ENCODE measurements at places on chromosomes 3 and 15.

- no peak for DNase-seq
Measured at GRCh38 chr3:193207290-193208273, 33.4 kb upstream of the PLAAT1 start.

DNA sequence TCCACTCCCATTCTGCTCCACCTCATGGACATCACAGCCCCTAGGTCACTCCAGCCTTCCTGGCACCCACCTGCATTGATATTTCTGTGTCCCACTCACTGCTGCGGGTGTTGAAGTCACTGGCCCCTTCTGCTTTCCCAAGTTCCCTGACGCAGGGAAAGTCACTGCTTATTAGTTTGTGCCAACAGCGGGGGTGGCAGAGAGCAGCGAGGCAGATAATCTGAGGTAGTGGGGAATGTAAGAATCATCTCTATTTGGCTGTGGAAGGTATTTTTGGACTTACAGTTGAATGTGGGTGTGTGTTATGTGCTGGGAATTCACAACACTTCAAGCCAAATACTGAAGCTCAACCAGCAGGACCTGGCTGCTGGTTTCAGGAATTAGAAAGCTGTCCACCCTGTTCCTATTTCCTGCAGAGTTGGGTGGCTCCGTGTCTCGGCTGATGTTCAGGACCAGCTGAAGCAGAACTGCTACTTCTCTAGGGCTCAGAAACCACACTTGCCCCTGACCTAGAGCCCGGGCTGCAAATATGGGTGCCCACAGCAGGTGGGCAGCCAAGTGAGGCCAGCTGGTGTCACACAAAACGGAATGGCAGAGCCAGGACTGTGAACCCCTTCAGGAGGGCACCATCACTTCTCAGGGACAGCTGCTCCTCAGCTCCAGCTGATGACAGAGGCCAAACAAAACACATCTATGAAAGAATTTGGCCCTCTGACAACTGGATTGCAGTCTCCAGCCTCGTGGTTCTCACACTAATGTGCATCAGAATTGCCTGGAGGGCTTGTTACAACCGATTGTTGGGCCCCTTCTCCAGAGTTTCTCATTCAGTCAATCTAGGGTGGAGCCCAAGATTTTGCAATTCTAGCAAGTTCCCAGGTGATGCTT, 57.7 kb downstream of the SEMA5B start:
- peak; percentile 32 for DNase-seq

- DNase-seq, result no peak
Measured at GRCh38 chr3:52841211-52841980, 6.6 kb upstream of the MUSTN1 start.

DNA sequence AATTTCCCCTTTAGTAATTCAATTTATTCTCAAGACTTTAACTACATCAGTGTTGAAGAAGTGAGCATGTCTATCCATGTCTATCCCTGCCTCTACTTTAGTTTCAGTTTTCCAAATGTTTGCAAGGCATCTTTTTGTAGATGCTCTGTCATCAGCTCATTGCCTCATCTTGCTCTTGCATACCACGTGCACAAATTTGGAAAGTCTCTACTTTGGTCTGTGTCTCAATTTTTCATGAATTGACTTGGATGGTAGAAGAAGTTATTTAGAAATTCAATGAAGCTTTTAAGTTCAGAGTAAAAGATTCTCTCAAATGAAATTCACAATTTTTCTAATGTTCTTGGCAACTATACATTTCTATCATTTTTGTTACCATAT, 55.3 kb downstream of the CLDN1 start:
- no peak for DNase-seq

- no peak for DNase-seq
Measured at GRCh38 chr3:135908225-135908624, 57.3 kb upstream of the PPP2R3A start.

DNA sequence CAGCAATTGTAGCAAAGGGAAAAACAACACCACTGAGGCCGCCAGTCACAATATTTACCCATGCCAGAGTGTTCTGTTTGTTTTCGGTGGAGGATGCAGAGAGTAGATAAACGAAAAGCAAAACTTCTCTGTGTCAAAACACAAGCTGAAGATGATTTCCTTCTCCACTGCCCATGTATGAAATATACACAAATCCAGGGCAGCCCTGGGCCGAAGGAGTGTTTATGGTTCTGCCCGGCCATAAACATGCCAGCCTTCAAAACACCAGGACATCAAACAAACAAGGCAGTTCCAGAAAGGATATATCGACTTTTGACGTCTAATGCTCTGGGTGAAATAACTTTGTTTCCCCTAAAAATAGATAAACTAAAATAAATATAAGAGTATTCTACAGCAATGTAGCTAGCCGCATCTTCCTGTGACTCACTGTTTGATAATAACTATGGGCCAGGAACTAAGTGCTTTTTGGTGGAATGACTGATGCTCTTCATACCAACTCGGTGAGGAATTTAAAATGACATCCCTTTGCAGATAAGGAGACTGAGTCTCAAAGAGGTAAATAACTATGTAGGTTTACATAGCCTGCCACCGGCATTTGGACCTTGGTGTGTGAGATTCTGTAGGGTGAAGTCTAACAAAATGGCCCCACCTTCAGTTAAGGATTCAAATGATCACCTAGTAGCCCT, 82.8 kb downstream of the MAGI1 start:
- DNase-seq, result peak; percentile 66

- DNase-seq, result no peak
Measured at GRCh38 chr3:10234526-10235230, 13.6 kb upstream of the TATDN2 start.

- DNase-seq, result peak; percentile 63
Measured at GRCh38 chr3:144162042-144162441, 190.4 kb downstream of the DIPK2A start.

DNA sequence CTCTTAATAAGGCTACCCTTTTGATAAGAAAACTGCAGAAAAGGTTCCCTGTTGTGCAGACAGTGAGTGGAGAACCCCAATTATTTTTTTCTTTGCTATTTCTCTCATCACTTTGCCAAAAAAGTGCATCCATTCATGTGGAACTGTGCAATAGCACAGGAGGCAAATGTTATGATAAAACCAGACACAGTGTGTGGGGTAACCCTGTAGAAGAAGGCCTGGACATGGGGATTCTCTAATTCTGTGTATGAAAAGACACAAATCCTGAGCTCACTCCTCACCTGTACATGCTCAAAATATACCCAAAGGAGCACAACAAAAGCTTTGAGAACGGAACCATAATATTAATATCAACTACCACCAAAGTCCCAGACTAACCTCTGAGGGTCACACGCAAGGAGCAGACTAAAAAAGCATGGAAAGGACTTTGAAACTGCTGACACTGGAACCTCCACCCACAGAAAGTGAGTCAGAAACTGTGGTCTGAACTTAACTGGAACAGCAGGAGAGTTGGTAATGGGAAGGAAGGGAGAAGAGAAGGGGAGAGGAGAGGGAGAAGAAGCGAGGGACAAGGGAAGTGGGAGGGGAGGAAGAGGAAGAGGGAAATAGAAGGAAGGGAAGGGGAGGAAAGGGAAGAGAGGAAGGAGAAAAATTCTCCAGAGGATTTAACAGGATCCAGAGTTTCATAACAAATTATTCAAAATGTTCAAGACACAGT, 299.9 kb downstream of the TBC1D5 start:
- DNase-seq, result no peak

DNA sequence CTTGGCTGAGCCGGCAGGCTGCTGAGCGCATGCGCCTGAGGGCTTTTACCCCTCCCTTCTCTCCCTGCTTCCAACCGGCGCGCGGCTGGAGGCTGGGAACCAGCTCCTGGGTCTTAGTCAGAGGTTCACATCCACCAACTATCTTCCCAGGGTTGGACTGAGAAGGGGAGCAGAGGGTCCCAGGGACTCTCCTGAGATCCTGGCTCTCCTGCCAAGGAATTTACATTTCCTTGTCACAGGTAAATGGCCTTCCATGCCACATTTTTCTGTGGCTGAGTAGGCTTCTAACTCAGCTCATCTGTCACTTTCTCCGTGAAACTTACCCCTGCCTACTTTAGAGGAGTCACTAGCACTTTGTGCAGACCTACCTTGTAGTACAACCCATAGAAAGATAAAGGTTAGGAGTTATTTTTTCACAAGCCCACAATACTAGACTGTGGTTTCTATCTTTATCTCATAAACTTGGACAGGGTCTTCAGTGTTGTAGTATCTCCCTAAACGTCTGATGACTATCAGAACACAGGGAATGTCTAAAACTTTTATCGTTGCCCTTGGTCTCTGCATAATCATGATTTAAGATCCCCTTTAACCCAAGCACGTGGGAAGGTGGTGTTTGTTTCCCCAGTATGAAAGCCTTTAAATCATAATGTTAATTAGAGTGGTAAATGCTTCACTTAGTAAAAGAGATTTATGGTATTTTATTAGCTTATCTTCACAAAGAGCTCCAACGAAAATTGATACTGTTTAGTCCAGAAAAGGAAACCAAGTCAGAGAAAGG, 638 bp upstream of the TBC1D5 start:
- DNase-seq, result no peak

GRCh38 chr3:129278966-129279906, 566 bp downstream of the HMCES start:
- DNase-seq, result no peak

- DNase-seq, result no peak
Measured at GRCh38 chr3:10447527-10448260, 57.7 kb downstream of the ATP2B2 start.

- no peak for DNase-seq
Measured at GRCh38 chr3:183641882-183642281, 6.5 kb downstream of the KLHL24 start.

- DNase-seq, result no peak
Measured at GRCh38 chr3:28207000-28207733, 34.3 kb upstream of the CMC1 start.

- DNase-seq, result no peak
Measured at GRCh38 chr3:140251678-140252077, 316.7 kb downstream of the CLSTN2 start.

All from non-pigmented ciliary epithelial cell (primary cell).